Non-pigmented ciliary epithelial cell (primary cell): ENCODE measurements at places on chromosomes 7 and 10.

- no peak for DNase-seq
Measured at GRCh38 chr7:82789883-82790609, 346.5 kb upstream of the CACNA2D1 start.

- DNase-seq: no peak
Measured at GRCh38 chr7:32289651-32290414, 200.3 kb downstream of the LSM5 start.

GRCh38 chr10:132305654-132306342 lies 2.0 kb downstream of the STK32C start:
- DNase-seq: no peak

- no peak for DNase-seq
Measured at GRCh38 chr10:98383869-98384268, 31.1 kb downstream of the PYROXD2 start.

DNA sequence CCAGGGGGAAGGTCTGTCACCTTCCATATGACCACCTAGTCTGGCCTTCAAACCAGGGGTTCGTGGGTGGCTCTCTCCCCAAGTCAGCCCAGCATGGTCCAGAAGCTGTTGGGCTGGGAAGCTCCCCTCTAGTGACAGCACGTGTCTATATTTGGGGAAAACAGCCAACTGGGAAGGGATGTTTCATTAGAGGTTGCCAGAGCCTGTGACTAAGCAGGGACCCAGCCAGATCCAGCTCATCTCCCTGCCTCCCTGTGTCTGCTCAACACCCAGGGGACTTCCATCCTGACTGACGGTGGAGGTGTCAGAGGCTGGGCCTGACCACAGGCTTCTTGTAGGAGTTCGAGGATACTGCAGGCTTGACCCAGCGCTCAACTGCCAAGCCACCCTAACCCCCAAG lies 10.5 kb downstream of the STYXL1 start:
- DNase-seq: no peak

- DNase-seq: no peak
Measured at GRCh38 chr7:41567031-41567730, 135.7 kb downstream of the INHBA start.

GRCh38 chr10:131635564-131636015 lies 265.2 kb upstream of the PPP2R2D start:
- no peak for DNase-seq

DNA sequence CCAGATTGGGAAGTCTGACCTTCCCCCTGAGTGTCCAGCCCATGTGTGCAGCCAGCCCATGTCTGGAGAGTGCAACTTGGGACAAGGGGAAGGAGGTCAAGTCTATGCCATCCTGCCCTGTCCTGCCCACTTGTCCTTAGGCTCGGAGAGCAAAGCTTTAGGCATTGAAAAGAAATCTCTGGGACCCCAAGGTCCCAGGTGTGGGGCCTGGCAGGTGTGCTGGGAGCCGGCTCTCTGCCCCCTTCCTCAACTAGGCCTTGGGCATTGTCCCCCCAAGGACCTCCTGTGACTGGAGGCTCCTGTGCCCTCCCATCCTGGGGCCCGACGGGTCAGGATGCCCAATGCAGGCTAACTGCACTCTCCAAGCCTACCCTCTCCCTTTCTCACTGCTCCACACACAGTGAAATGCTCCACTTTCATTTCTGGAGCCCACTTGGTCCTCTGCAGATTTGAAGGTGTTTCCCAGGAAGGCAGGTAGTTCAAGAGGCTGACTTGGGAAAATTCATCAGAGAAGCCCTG lies 124.7 kb downstream of the PTPN20 start:
- DNase-seq: no peak

DNA sequence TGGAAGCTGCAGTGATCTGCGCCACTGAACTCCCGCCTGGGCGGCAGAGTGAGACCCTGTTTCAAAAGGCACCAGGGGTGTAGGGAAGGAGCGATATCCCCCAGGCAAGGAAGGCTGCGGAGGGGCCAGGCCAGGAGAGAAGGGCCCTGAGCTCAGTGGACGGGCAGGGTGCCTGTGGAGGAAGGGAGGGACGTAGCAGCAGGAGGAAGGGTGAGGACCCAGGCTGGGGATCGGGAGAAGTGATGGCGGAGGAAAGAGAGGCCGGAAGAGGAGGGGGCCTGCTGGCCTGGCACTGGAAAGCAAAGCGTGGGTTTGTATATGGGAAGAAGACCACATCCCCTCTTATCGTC lies 45.6 kb downstream of the ALOX5 start:
- DNase-seq: no peak

DNA sequence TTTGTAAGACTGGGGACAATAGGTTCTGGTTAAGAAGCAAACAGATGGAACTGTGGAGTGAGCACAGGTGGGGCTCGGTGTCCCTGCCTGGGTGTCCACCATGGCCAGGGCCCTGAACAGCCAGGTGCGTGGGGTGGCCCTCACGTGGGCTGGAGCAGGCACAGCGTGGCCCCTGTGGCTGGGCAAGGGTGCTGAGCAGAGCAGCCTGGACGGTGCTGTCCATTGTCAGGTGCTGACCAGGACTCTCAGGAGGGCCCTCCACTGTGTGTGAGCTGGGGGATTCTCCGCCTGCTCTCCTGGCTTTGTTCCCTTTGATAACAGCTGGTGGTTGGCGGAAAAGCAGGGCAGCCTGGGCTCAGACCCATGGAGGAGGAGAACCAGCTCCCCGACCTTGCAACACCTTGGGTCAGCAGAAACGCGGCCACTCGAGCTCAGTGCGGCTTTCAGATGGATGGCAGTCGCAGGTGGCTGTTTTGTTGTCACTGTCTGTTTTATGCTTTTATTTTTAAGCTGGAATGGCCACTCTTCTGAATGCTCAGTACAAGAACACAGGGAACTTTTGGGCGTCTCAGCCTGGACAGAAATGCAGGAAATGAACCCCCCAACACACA lies 273.9 kb upstream of the ADARB2 start:
- DNase-seq: no peak

DNA sequence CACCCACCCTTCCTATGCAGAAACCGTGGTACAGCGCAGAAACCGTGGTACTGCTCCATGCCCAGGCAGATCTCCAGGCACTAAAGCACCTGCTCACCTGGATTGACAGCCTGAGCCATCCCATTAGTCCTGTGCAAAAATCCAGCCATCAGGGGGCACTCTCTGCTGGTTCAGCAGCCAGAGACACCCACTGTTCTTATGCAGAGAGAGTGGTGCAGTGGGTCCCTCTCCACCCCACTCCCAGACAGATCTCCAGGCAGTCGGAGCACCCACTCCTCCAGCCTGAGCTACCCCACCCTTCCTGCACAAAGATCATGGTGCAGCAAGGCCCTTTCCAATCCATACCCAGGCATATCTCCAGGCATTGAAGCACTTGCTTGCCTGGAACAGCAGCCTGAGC lies 219.8 kb downstream of the CTNNA3 start:
- DNase-seq: no peak

GRCh38 chr10:75653761-75654160 lies 222.3 kb downstream of the LRMDA start:
- no peak for DNase-seq
